ENCODE measurements at places on chromosomes 6 and 20.

- no peak for DNase-seq
Measured at GRCh38 chr6:14177413-14178082, 60.0 kb downstream of the CD83 start.

DNA sequence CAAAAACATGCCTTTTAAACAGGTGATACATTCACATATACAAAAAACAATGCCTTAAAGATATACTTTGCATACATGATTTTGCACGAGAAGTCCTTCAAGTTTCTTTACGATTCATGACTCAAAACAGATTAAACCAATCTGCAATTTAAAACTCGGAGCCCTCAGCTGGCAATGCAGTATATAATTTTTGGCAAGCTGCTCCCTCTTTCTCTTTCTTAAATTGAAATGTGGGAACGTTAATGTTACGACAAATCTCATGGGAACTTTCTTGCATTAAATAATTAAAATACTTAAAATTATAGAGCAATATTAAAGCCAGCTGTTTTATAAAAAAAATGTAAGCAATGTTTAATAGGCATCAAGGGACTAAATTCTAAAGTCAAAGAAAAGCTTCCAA, 334.6 kb downstream of the ESR1 start:
- DNase-seq = no peak

- DNase-seq = no peak
Measured at GRCh38 chr20:1660246-1660645, 2.7 kb upstream of the SIRPG start.

DNA sequence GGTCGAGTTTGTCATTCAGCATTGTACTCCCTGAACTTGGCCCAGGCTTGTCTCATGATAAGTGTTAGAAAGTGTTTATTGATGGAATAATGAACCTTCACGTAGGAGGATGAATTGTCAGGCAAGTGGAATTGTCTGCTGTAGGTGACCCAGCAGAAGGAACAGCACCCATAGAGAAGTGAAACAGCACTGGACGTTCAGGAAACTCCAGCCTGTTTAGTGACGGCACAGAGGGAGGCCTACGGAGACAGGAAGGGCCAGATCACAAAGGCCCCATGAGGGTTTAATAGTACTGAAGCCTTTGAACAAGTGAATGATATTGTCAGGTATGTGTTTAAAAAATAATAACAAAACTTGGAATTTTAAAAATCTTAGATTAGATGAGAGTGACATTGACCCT, 2.9 kb downstream of the STX11 start:
- no peak for DNase-seq

GRCh38 chr20:41818991-41819390, 200.8 kb upstream of the CHD6 start:
- DNase-seq = no peak

DNA sequence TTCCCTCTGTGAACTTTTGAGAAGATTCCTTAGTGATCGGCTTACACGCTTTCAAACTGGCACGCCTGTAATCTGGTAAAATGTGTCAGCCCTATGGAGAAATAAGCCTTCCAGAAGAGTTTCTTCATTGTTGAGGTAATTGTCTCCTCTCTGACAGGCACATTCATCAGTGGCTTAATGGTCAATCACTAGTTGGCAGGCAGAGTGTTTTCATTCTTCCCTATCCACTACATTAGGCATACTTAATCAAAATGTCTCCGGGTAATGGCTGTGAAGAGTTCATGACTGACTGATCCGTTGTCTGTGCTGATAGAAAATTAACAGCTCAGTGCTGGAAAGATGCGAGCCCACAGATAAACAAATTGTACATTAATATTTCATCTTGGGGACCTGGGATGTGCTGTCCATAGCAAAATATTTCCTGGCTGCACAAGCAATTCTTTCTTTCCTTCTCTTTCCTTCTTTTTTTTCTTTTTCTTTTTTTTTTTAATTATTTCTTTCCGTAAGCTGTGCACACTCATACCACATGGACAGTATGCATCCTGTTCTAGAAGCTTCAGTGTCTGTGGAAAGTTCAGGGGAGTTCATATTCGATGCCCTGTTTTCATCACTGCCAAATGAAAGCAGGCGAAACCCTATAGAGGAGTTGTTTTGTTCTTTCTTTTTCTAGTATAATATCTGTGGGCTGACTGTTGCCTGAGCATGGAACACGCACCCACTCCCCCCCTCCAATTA, 31.4 kb downstream of the TSHZ2 start:
- no peak for DNase-seq

DNA sequence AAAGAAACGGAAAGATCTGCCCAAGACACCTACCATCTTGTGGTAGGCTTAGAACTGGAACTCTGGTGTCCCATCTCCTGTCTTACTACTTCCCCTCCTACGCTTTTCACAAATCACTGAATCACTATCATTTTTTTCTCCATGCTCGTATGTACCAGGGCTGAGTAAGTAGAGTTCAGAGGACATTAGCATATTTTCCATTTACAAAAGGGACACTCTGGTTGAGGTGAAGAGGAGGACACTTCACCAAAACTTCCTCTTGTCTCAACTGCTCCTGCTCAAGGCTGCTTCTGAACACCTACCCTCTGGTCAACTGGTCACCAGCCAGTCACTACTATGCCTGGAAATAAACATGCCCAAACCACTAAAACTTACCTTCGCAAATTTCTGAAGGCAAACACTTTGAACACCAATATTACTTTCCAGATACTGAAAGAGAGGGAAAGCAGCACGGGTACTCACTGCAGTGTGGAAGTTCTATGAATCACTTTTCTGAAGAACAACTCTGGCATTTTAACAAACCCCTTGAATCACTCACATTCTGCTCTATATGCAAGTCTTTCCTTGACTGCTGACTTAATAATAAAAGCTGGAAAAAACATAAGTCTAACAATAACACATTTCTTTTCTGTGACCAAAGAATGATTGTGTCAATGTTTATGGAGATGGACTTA, 123.3 kb downstream of the INSM1 start:
- DNase-seq = peak; percentile 67

DNA sequence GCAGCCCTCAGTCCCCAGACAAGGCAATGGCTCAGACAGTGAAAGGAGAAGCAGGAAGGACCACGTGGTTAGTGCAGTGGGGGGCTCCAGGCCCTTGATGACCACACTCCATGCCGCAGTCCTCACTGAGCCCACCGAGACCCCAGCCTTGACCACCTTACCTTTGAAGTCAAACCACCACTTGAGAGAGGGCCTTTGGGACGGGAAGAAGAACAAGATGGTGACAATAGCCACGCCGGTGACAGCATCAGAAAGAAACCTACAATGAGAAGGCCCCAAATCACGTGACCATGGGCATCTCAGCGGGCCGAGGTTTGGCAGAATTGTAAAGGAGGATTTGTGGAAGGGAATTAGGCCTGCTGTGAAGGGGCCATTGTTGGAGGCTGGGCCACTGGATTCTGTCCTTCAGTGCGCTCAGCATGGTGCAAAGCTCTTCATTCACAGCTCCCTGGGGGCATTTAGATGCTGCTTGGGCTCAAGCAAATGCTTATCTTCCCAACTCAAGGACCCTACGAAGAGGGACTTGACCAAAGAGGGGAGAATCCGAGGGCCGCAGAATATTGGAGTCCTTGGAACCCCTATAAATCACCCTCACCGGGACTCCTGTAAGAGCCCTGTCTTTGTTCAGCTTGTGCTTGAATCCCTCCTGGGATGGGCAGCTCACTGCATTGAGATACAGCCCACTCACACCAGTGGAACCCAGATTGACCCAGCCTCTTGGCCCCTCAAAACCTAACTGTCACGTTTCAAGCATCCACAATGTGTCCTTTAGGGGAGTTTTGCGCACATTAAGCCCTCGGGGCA, 33.2 kb upstream of the OCSTAMP start:
- no peak for DNase-seq

DNA sequence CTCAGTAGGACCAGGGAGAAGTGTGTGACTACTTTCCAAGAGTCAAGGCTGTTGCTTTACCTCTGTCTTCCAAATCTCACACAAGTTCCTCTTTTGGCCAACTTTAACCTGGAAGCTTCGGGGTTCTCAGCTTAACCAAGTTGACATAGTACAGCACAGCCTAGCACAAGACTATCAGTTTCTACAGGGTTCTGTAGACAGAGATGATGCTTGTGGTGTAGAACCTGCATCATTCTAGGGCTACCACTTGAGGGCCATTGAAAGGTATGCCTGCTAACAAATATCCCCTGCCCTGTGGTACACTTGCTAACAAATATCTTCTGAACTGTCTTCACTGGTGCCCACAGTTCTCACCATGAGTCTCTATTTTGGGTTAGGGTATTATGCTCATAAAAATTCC, 62.0 kb upstream of the MAP3K7 start:
- DNase-seq = no peak

- DNase-seq = no peak
Measured at GRCh38 chr6:20370393-20370792, 31.3 kb upstream of the E2F3 start.

GRCh38 chr6:143321491-143322086, 128.9 kb downstream of the ADAT2 start:
- DNase-seq = no peak

DNA sequence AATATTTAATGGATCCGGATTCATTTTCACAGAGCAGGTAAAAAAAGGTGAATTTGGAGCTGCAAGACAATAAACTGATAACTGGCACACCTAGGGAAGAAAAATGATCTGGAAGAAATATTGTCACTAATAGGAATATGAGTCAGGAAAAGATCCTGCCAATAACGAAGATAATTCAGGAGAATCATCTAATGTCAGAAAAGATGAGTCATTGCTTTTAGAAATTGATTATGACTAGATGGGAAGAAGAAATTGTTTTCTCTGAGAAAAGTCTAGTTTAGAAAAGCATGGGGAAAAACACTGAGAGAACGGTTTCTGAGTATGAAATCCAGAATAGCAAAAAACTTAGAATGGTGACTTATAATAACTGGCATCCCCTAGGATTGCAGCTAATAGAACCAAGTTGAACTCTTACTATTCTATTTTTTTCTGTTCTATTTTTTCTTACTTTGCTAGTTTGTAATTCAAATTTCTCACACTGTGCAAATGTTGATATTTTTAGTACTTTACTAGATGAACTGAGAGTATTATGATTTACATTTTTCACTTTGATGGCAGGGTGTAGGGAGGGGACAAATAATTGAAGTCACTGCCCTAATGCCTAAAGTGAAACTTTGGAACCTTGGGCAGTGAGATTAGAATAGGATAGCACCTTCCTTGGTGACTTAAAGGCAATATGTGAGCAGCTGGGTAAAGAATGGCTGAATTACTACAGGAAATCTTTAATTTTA, 38.2 kb upstream of the SUPT3H start:
- no peak for DNase-seq

DNA sequence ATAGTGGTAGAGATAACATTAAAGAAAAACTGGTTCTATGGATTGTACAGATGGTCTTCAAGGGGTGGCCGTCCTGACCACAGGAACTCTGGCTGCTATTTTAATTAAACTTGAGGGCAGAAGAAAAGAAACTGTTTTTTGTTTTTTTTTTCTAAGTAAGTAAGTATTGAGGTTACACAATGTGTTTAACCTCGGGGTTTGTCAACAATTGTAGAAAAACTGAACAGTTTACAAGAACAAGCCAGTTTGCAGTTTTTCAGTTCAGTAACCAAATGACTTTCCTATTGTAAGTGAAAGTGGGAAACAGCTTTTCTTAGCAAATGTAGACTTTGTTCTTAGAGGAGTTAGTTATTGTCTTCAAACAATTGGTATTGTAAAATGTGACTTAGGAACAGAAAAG, 77.0 kb downstream of the PLCB1 start:
- no peak for DNase-seq

- peak; percentile 62 for DNase-seq
Measured at GRCh38 chr20:3209257-3209945, at the start of gene ITPA. Gene ITPA, plus strand, starts transcription at chr20:3209498. Its CDS starts 54 bp downstream, at chr20:3209552.

GRCh38 chr6:170147832-170148708, 142.8 kb downstream of the DLL1 start:
- peak; percentile 25 for DNase-seq

- DNase-seq = no peak
Measured at GRCh38 chr20:45983279-45983743, 11.3 kb upstream of the ZNF335 start.

- no peak for DNase-seq
Measured at GRCh38 chr6:131331873-131332781, 196.9 kb downstream of the AKAP7 start.
